NCI-H446 treated with DMSO at 0.1 percent for 48 hours (cell line): ENCODE measurements at places on chromosomes 2 and 18.

GRCh38 chr2:175734686-175735085 lies 267.4 kb downstream of the LNPK start:
- DNase-seq: no peak

GRCh38 chr2:36300697-36301096 lies 54.9 kb upstream of the CRIM1 start:
- DNase-seq: no peak

GRCh38 chr2:183541766-183542165 lies 417.5 kb downstream of the NUP35 start:
- DNase-seq: no peak

- no peak for DNase-seq
Measured at GRCh38 chr2:168929031-168929430, 27.9 kb downstream of the G6PC2 start.

GRCh38 chr2:133158024-133158423 lies 410.2 kb downstream of the NCKAP5 start:
- no peak for DNase-seq

- no peak for DNase-seq
Measured at GRCh38 chr2:213644926-213645325, 360.7 kb downstream of the SPAG16 start.

GRCh38 chr2:151097128-151097527 lies 164.5 kb downstream of the RBM43 start:
- DNase-seq: peak; percentile 35

DNA sequence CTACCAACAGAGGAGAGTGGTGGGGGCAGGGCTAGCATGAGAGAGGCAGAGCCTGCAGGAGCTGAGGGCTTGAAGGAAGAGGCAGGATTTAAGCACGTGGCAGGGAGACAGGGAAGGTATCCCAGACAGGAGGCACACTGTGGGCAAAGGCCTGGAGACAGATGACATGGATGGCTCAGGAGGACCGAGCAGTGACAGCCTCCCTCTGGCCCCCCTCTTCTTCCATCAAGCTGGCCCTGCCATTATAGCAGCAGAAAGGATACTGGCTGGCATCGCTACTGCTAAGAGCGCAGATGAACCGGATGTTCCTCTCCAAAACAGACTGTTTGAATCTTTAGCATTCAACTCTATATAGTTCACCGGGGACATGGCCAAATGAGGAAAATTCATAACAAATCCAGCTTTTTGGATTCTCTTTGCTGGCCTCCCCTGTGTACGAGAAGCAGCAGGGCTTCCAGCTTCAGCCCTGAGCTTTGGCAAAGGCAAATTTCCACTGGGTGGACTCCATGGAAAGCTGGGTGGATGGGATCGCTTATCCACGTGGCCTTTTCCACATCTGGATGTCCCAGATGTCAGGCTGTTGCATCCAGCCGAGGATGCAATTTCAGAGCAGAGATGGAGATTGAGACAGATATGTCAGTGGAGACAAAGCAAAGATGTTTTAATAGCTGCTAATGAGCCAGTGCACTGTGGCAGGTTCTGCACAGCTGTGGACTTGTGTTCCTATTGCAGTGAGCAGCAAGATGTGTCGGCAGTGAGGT lies 36.2 kb downstream of the CAPN13 start:
- DNase-seq: no peak
